ENCODE measurements at places on chromosomes 13 and 19.

DNA sequence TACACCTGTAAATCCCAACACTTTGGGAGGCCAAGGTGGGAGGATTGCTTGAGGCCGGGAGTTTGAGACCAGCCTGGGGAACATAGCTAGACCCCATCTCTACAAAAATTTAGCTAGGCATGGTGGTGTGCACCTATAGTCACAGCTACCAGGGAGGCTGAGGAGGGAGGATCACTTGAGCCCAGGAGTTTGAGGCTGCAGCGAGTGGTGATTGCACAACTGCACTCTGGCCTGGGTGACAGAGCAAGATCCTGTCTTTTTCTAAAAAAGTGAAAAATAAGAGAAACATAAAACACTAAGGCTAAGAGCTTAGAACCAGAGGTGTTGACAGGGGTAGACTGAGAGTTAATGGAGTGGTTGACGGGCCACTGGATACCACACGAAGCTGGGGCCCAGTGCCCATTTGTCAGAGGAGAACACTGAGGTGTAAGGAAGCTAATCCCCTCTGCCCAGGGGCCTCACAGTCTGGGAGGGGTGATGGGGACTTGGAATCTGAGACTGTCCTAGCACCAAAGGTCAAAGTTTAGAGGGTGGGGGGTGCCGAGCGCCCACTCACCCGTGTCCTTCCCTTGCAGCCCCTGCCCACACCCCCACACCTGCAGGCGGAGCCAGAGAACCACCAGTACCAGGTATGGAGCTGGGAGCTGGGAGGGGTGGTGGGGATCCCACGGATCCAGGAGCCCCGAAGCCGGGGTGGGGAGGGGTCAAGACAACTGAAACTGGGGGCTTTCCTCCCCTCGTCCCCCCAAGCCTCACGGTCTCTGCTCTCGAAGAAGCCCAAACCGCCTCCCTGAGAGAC, 10.9 kb downstream of the CEACAM19 start:
- no peak for DNase-seq

GRCh38 chr19:34994643-34995541, 5.2 kb upstream of the GRAMD1A start:
- DNase-seq, result no peak

DNA sequence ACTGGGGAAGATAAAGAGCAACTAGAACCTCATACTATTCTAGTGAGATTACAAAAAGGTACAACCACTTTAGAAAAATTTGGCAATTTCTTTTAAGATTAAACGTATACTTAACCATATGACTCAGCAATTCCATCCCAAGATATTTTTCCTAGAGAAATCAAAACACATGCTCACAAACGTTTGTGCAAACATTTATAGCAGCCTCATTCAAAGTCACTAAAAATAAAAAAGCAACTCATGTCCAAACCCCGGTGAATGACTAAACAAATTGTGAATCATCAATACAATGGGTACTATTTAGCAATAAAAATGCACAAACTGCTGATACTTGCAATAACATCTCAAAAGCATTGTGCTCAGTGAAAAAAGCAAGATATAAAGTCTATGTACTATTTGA, 121.5 kb downstream of the FRY start:
- DNase-seq, result no peak

GRCh38 chr19:49921871-49922795, 6.9 kb upstream of the ATF5 start:
- no peak for DNase-seq

DNA sequence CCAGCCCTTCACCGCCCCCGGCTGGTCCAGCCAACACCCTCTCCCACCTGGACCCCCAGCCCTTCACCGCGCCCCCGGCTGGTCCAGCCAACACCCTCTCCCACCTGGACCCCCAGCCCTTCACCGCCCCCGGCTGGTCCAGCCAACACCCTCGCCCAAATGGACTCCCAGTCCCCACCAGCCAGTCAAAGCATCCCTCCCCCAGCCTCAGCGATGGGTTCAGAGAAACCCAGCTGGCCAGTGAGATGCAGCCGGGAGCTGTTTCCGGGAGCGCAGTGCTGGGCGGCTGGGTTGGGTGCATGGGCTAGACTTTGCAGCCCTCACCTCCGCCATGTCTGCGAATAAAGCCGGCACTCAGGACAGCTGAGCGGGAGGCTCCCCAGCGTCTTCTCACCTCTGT, 6.5 kb upstream of the CDC34 start:
- DNase-seq, result no peak

GRCh38 chr19:40371802-40372122, 18.2 kb downstream of the HIPK4 start:
- DNase-seq, result no peak

DNA sequence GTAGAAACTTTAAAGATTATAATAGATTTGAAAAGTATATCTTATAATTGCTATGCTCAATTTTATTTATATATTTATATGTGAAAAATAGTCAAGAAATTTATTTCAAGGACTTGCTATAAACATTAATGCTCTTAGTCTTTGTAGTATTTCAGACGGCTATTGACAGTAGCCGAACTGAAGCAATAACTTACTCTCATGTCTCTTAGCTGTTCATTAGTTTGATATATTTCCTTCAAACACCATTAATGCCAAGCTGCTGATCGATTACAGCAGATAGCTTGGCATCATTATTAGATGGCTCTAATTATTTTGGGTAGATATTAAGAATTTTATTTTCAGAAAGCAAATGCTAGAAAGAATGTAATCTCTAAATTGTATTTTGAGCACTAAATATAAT, 1151.5 kb upstream of the SPRY2 start:
- no peak for DNase-seq

DNA sequence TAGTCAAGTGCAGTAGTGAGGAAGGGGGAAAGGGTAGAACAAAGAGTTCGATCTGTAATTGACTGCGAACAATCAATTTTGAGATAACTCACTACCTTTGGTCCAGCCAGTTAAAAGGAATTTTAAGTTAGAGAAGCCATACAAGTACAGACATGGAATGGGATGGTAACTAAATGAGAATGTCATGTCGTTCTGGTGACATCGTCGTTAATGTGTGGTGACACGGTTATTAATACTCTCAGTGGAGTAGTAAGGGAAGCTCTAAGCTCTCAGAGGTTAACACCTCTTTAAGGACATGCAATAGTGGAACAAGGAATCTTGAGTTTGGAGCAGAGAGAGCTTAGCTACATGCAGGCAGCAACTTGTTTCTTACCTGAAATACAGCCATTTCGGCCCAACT, 154.9 kb upstream of the KLF12 start:
- DNase-seq, result no peak

GRCh38 chr19:52938761-52939160, 15.5 kb upstream of the ZNF888 start:
- no peak for DNase-seq

- no peak for DNase-seq
These were observed 48.4 kb downstream of the ZNRF4 start for GRCh38 chr19:5503598-5503997.

DNA sequence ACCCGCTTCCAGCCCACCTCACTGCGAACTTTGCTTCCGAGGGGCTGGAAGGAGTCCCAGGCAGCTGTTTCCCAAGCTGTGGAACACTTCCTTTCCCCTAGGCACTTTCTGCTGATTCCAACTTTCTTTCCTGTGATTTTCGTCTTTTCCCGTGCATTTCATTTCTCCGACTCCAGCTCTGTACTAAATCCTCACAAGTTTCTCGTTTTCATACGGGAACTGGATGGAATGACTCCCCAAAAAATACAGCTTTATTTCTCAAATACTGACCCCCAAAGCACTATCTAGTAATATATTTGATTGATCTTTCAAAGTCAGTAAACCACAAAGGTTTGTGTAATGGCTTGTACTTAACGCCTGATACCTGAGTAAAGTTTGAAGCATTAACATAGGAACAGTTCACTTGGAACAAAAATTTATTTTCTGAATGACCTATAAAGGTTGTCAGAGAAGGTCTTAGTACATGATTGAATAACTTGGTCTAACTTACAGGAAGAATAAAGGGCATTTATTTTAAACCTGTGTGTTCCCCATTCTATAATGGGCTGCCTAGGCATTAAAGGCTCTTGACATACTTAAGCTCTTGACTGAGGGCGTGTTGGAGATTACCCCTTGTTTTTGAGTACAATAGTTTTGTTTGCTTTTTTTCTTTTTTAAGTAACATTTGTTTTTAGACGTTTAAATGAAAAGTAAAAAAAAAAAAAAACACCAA, 1.3 kb upstream of the PCDH9 start:
- DNase-seq, result no peak

- no peak for DNase-seq
These were observed 429.9 kb downstream of the SLITRK1 start for GRCh38 chr13:83452292-83452950.

DNA sequence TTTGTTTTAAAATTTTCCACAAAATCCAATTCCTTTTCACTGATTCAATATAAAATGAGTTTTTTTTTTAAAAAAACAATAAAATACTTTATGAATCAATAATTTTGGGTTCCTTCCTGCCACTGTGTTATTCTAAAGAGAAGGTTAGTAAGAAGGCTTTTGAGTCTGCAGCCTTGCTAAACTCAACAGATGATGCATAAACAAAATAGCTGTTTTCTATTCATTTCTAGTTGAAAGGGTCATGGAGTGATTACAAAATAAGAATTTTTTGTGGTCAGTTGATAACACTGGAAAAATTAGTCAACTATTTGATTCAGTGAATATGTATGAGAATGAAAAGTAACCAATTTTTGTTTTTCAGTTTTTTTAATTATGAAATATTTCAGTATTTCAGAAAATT, 169.9 kb downstream of the VWA8 start:
- no peak for DNase-seq

DNA sequence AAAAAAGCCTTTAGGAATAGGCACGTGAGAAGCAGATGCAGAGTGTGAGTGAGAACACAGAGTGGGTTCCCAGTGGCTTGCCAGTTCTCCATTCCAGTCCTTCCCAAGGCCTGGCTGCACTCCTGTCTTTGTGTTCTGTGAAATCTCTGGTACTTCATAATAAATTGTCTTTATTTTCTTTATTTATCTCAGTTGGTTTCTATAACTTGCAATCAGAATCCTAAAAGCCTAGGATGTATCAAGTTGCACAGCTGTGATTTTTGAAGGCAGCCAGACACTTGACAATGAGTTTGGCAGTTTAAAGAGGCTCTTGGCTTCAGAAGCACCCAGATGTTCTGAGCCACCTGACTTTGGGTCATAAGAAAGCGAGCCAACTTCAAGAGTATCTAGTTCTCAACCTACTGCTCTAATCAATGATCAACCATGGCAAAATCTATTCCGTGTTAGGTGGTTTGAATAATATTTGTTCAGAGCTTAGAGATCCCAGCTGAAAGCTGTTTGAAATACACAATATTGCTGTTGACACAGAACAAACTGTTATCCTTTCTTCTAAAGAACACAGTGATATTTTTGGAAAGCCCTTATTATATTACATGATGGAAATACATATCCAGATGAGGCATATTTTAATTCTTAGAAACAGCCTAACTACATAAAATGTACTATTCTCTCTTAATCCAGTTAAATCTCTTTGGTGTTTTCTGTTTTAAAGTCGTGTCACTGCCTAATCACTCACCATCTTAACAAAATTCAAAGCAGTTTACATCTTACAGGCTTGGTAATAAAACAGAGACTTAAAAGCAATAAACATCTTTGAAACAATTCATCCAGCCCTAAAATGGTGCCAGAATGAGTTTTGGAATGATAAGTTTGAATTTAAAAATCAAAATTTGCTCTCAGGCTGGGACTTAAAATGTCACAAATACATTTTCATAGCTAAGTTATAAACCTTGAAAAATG, 483.0 kb upstream of the NBEA start:
- no peak for DNase-seq

DNA sequence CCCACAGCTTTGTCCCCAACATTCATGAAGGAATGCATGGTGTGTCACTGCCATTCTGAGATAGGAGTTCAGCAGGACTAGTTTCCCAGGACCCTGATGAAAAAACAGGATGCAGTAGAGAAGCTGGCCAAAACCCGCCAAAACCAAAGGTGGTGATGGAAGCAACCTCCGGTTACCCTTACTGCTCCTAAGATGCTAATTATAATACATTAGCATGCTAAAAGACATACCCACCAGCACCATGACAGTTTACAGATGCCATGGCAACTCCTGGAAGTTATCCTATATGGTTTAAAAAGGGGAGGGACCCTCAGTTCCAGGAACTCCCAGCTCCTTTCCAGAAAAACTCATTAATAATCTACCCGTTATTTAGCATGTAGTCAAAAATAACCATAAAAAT, 59.9 kb upstream of the KCTD15 start:
- no peak for DNase-seq

- DNase-seq, result no peak
These were observed 1139.7 kb upstream of the SPRY2 start for GRCh38 chr13:81480634-81481033.

DNA sequence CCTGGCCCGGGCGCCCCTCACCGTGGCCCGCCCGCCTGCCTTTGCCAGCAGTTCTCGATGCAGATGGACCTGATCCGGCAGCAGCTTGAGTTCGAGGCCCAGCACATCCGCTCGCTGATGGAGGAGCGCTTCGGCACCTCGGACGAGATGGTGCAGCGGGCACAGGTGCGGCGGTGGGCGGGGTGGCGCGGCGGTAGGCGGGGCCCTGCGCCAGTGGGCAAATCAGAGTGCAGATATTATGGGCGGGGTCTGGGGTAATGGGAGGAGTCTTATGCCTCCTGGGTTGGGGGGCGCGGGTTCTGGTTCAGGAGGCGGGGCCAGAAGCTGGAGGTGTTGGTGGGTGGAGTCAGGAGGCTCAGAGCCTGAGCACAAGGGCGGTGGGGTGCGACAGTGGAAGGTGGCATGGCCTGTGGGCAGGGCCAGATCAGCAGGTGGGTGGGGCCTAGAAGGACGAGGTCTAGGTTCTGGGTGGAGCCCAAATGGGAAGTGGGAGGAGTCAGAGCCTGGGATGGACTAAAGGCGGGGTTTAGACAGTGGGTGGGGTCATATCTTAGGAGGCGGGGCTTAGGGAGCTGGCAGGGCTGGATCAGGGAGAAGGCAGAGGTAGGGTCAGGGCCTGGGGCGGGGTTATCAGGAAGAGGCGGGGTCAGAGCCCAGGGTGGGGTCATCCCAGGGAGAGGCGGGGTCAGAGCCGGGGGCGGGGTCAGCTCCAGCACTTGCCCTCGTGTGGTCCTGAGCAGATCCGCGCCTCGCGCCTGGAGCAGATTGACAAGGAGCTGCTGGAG, 5.6 kb downstream of the APC2 start:
- DNase-seq, result no peak

- no peak for DNase-seq
These were observed 25.4 kb downstream of the ALG5 start for GRCh38 chr13:36973621-36974295.

DNA sequence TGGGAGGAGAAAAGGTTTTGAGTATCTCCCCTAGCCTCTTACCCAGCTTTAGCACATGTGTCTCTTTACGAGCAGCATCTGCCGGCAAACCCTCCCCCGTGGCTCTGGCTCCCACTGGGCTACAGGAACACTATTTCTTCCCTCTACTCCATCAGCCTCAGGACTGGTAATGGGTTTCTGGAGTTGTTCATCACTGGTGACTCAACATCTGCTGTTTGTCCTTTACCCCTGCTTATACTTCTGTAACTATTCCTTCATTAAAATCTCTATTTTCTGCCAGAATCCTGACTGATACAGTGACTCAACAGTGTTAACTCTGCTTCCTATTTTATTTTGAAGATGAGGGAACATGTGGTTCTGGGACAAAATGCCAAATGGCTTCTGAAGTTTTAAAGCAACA, 437.3 kb upstream of the HTR2A start:
- no peak for DNase-seq

GRCh38 chr19:2114218-2114617, 17.5 kb downstream of the IZUMO4 start:
- no peak for DNase-seq

GRCh38 chr19:4233282-4233853, 4.0 kb downstream of the EBI3 start:
- peak; percentile 70 for DNase-seq
